ENCODE measurements at places on chromosomes 12 and 14.

DNA sequence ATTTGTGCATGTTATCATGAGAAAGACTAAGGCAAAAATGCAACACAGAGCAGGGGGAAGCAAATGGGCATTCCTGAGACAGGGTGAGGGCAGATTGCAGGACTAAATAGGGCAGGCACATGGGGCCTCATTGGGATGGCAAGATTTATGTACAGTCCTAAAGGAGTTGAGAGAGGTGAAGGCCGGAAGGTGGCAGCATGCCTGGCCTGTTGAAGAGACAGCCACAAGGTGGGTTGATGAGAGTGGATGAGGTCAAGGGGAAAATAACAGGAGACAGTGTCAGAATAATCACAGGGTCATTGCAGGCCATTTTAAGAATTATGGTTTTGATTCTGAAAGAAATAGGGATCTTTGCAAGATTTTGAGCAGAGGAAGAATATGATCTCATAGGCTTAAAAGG, 21.0 kb downstream of the PAH start:
- DNase-seq = peak; percentile 50

DNA sequence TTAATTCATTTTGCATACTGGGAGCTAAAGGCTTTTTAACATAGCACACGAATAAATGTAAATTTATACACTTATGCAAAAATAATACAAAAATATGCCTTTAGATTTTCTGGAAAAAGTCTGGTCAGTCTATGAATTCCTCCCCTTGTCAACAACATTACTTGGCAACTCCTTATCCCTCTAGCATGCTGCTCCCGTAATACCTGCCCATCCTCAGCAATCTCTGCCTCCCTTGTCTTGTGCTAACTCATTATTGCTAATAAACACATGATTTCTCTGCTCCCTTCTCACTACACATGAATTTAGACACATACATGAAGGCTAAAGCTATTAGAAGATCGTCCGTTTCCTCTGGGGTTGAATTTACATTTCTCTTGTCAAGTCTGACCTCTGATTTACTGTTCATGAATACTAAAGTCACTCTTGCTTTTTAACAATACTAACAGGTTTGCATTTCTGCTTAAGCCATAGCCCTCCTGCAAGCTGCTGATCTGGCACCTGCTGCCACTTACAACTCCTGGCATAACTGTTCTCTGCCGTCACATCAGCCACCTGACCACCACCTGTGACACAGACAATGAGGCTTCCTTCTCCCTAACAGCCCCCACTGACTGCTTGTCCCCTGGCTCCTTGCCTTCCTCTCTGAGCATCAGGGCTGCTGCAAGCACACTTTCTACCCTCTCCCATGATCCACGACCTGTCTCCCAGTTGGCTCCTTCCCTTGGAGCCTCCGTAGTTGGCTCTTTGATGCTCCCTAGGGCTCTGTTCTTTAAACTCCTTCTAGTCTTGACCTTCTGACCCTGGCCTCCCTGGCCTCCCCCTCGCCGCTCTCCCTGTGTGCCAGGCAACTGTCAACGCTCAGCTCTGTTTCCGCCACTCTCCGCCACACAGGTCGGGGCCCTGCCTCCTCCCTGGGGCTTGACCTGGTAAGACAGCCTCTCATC, 177.6 kb downstream of the CALM1 start:
- DNase-seq = peak; percentile 84

- DNase-seq = peak; percentile 49
These were observed 87.2 kb downstream of the SCN8A start for GRCh38 chr12:51678086-51678724.

DNA sequence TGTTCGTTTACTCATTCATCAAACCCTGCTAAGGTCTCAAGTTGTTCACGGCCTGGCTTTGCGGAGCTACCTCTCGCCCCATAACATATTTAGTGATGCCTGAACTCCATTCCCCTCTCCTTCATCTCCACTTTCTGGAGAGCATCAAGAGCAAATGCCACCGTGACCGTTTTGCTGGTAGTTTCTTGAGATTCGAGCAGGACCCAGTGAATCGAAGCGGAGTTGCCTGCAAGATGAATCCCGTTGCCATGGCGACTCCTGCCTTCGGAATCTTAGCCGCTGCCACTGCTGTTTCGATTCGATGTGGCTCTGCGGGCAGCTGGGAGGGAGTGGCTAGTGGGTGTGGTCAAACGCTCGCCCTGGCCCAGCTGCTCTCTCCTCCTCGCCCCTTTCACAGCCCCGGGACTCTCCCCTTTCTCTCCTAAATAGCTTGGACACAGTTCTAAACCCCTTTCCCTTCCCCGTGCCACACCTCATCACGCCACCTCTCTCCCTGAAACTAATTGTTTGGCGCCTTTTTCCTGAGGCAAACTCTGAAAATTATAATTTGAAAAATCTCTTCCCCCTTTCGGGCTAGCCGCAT, 1.4 kb downstream of the DAAM1 start:
- DNase-seq = peak; percentile 89

DNA sequence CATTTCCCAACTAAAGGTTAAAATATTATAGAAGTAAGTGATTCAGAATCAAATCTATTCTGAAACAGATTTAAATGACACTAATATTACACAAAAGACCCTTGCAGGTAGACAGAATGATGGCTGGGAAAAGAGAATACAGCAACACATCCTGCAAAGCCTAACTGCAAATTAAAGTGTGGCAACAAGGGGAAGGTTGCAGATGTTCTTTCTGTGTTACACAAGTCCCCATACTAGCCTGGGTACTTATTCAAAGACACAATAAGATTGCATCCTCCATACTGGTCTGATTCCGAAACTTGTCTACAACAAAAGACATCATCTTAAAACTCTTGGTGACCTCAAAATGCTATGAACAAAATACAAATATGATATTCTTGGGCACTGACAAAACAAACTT, 50.5 kb downstream of the R3HDM2 start:
- no peak for DNase-seq
